ENCODE measurements at places on chromosomes 1 and 21.

- H3K4me3 ChIP-seq: no peak overlapping the region
- no peak for DNase-seq
- peaks cover 90% of the 10 kb centered on the region for H3K27me3 ChIP-seq
- H3K36me3 ChIP-seq: no peaks in the 10 kb centered on the region
Observed at GRCh38 chr1:3654549-3655281, 2.4 kb downstream of the TP73 start.

DNA sequence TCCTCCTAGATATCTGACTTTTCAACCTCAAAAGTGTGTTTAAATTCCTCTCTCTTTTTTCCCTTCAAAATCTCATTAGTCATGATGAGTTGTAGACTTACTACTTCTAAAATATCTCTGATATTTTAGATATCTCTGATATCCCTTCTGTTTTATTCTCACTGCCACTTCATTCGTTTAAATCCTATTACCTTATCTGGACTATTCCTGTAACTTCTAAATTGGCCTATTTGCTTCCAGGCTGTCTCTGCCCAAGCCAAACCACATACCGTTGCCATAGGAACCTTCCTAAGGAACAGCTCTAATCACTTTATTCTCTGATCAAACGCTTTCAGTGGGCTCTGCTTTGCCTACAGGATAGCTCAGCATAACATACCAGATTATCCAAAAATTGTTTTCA is 333.1 kb upstream of the CHRM3 start:
- no peaks in the 10 kb centered on the region for H3K36me3 ChIP-seq
- H3K4me3 ChIP-seq: no peak overlapping the region
- no peaks in the 10 kb centered on the region for H3K4me1 ChIP-seq
- H3K27ac ChIP-seq: no peak overlapping the region

DNA sequence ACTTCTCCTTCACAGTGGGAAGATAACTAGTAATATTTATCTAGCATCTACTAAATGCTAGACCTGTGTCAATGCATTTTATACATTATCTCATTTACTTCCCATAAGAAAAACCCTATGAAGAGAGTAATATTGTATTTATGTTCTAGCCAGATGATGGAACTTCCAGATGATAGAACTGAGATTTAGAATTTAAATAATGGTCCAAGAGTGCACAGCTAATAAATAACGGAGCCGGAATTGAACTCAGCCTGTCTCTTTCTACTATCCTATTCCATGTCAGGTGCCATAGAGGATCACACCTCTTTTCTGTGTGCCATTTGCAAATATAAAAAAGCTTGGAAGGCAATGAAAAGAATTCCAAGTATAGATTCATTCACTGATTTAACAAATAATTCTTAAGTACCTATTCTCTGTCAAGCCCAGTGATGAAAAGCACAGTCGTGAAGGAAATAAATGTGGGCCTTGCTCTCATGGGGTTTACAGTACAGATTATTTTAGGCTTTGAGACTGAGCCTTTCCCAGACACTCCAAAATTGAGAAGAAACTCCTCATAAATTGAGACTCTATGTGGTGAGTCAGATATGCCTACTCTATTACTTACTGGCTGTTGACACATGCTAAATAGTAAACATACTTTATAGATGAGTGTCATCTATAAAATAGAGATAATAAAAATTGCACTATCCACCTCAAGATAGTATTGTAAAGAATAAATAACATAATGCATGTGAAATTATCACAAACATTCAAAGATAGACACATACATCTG is 378.0 kb upstream of the PRMT6 start:
- H3K36me3 ChIP-seq: no peaks in the 10 kb centered on the region
- H3K27me3 ChIP-seq: no peaks in the 10 kb centered on the region
- DNase-seq: no peak
- H3K4me1 ChIP-seq: no peaks in the 10 kb centered on the region
- H3K27ac ChIP-seq: no peak overlapping the region
- no peak overlapping the region for H3K4me3 ChIP-seq

GRCh38 chr1:77605246-77606026 is 77.0 kb downstream of the ZZZ3 start:
- H3K4me3 ChIP-seq: no peak overlapping the region
- H3K27ac ChIP-seq: no peak overlapping the region
- H3K36me3 ChIP-seq: peaks cover 1% of the 10 kb centered on the region
- no peak for DNase-seq
- no peaks in the 10 kb centered on the region for H3K27me3 ChIP-seq

DNA sequence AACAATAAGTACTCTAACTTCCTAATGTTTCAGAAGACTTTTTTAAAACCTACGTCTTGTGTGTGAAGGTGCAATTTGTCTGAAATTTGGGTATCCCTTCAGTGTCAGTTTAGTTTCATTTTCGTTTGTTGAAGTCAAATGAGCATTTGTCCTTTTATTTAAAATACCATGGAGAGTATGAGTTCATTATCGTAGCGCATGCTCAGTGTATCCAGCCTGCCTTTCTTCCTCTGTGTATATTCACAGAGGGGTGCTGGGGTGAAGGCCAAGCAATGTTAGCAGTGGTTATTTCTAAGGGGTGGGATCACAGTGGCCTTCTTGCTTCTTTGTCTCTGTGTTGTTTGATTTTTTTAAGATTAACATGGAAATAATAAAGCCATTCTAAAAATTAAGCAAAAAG is 43.2 kb downstream of the CNN3 start:
- no peak overlapping the region for H3K4me3 ChIP-seq
- peaks cover 10% of the 10 kb centered on the region for H3K4me1 ChIP-seq
- H3K27me3 ChIP-seq: no peaks in the 10 kb centered on the region
- no peak overlapping the region for H3K27ac ChIP-seq
- no peaks in the 10 kb centered on the region for H3K36me3 ChIP-seq
- DNase-seq: no peak

- H3K36me3 ChIP-seq: no peaks in the 10 kb centered on the region
- no peak overlapping the region for H3K27ac ChIP-seq
- no peak for DNase-seq
- H3K4me1 ChIP-seq: no peaks in the 10 kb centered on the region
- no peak overlapping the region for H3K4me3 ChIP-seq
Observed at GRCh38 chr1:54838565-54839180, 37.5 kb upstream of the TTC22 start.

GRCh38 chr1:37012226-37012625 is 22.1 kb downstream of the GRIK3 start:
- DNase-seq: no peak
- H3K4me3 ChIP-seq: no peak overlapping the region
- no peaks in the 10 kb centered on the region for H3K36me3 ChIP-seq
- no peak overlapping the region for H3K27ac ChIP-seq

GRCh38 chr1:19445417-19446342 is 39.7 kb downstream of the CAPZB start:
- peaks cover 21% of the 10 kb centered on the region for H3K4me1 ChIP-seq
- H3K4me3 ChIP-seq: no peak overlapping the region
- H3K36me3 ChIP-seq: peaks cover 31% of the 10 kb centered on the region
- DNase-seq: no peak
- no peaks in the 10 kb centered on the region for H3K27me3 ChIP-seq

GRCh38 chr1:226644541-226645176 is 94.4 kb downstream of the ITPKB start:
- H3K27ac ChIP-seq: no peak overlapping the region
- H3K4me3 ChIP-seq: no peak overlapping the region
- peaks cover 12% of the 10 kb centered on the region for H3K4me1 ChIP-seq
- peaks cover 3% of the 10 kb centered on the region for H3K27me3 ChIP-seq
- H3K36me3 ChIP-seq: peaks cover 26% of the 10 kb centered on the region
- DNase-seq: no peak

DNA sequence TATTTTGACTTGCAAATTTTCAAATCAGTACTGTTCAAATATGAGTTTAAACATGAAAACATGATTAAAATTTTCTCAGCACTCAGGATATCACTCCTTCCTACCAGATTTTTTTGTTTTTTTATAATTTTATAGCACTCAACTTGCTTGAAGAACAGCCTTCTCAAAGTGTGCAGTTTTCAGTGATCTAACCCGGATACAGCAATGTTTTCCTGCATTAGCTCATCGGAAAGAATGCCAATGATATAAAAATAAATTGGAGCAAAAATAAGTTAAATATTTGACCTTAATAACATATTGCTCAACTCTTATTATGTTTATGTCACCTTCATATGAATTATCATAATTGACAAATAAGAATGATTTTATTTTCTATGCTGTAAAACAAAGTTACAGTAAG is 766.8 kb downstream of the USP25 start:
- H3K4me3 ChIP-seq: no peak overlapping the region
- no peaks in the 10 kb centered on the region for H3K36me3 ChIP-seq
- H3K27me3 ChIP-seq: no peaks in the 10 kb centered on the region
- no peak overlapping the region for H3K27ac ChIP-seq

- H3K4me3 ChIP-seq: no peak overlapping the region
- H3K4me1 ChIP-seq: no peaks in the 10 kb centered on the region
- H3K36me3 ChIP-seq: no peaks in the 10 kb centered on the region
Observed at GRCh38 chr1:115426956-115427355, 88.9 kb upstream of the NGF start.

DNA sequence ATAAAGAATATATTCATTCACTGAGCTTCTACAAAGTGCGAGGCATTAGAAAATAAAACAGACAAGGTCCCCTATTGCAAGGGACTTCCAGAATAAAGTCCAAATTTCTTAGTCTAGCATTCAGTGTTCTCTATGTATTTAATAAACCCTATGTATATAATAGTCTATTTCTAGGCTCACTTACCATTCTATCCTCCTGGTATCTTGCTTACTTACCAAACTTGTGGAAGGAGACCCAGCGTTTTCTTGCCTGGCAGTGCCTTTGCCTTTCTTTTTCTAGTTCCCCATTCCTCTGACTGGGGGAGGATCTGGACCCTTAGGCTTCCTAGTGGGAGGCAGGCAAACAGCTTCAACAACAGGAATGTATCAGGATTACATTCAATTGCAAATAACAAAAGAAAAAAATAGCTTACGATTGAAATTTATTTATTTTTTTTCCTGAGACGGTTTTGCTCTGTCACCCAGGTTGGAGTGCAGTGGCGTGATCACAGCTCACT is 690 bp upstream of the RNF19B start:
- no peaks in the 10 kb centered on the region for H3K36me3 ChIP-seq
- H3K4me3 ChIP-seq: no peak overlapping the region
- DNase-seq: no peak
- H3K4me1 ChIP-seq: peaks cover 3% of the 10 kb centered on the region
- no peak overlapping the region for H3K27ac ChIP-seq
- H3K27me3 ChIP-seq: peaks cover 20% of the 10 kb centered on the region

GRCh38 chr1:115312742-115313141 is 25.3 kb downstream of the NGF start:
- H3K4me3 ChIP-seq: no peak overlapping the region
- DNase-seq: no peak
- peaks cover 2% of the 10 kb centered on the region for H3K4me1 ChIP-seq

- H3K27ac ChIP-seq: no peak overlapping the region
- H3K27me3 ChIP-seq: no peaks in the 10 kb centered on the region
- peaks cover 4% of the 10 kb centered on the region for H3K36me3 ChIP-seq
- DNase-seq: no peak
- H3K4me1 ChIP-seq: peaks cover 4% of the 10 kb centered on the region
Observed at GRCh38 chr1:112906150-112906698, 49.8 kb downstream of the SLC16A1 start.

- no peak overlapping the region for H3K4me3 ChIP-seq
- no peaks in the 10 kb centered on the region for H3K36me3 ChIP-seq
- no peaks in the 10 kb centered on the region for H3K4me1 ChIP-seq
- no peaks in the 10 kb centered on the region for H3K27me3 ChIP-seq
- no peak for DNase-seq
Observed at GRCh38 chr1:212301580-212301979, 16.4 kb downstream of the PPP2R5A start.

- H3K4me3 ChIP-seq: no peak overlapping the region
- no peaks in the 10 kb centered on the region for H3K4me1 ChIP-seq
Observed at GRCh38 chr1:32801096-32801715, 16.0 kb downstream of the YARS1 start.

Measured in neuronal stem cell (in vitro differentiated cells).